ENCODE measurements at places on chromosomes 13 and 19. TPM values are rescaled to one million over a fixed set of nuclear protein-coding genes. Genes with fewer than 3 reads are reported as not detected.

FFAR3 gene
- total RNA-seq: 2.4 TPM

BABAM1 gene
- 109 TPM for total RNA-seq

EDDM13 gene
- 0.30 TPM for total RNA-seq

GDF15 gene
- total RNA-seq: not detected

ICAM4 gene
- total RNA-seq: 0.23 TPM

EID2B gene
- total RNA-seq: 3.5 TPM

CRX gene
- not detected for total RNA-seq

FGF21 gene
- not detected for total RNA-seq

KLF1 gene
- 0.37 TPM for total RNA-seq

COL5A3 gene
- total RNA-seq: 0.77 TPM

RPL18A gene
- total RNA-seq: 3,329 TPM

FUT6 gene
- not detected for total RNA-seq

- peaks cover 3% of the 10 kb centered on the region for H3K4me1 ChIP-seq
- H3K4me3 ChIP-seq: no peak overlapping the region
- H3K36me3 ChIP-seq: no peaks in the 10 kb centered on the region
- DNase-seq: peak; percentile 63
- H3K27me3 ChIP-seq: peaks cover 3% of the 10 kb centered on the region
Measured at GRCh38 chr19:1465191-1466016, 13.6 kb downstream of the C19orf25 start.

GRCh38 chr13:50685491-50685890 is 158.0 kb downstream of the DLEU7 start:
- H3K4me3 ChIP-seq: no peak overlapping the region
- DNase-seq: no peak
- no peak overlapping the region for H3K27ac ChIP-seq
- peaks cover 10% of the 10 kb centered on the region for H3K4me1 ChIP-seq
- no peaks in the 10 kb centered on the region for H3K36me3 ChIP-seq
- H3K27me3 ChIP-seq: no peaks in the 10 kb centered on the region

DNA sequence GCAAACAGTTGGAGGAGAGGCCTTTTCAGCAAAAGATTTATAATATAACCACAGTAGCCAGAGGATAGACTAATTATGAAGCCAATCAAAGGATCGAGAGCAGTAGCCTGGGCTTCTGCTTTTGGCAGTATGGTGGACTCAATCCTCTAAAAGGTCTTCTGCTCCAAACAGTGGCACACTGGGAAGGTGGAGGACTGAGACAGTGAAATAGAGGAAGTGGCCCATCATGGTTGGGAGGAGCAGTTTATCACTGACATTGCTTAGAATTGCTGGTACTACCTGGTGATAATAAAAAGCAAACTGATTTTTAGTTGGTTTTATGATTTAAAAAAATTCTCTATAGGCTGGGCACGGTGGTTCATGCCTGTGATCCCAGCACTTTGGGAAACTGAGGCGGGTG is 20.9 kb upstream of the PLAUR start:
- H3K4me3 ChIP-seq: no peak overlapping the region
- no peak overlapping the region for H3K27ac ChIP-seq
- H3K27me3 ChIP-seq: no peaks in the 10 kb centered on the region
- no peak for DNase-seq
- peaks cover 4% of the 10 kb centered on the region for H3K4me1 ChIP-seq
- H3K36me3 ChIP-seq: peaks cover 3% of the 10 kb centered on the region

GRCh38 chr13:95763601-95764000 is 86.7 kb downstream of the DNAJC3 start:
- H3K36me3 ChIP-seq: peaks cover 17% of the 10 kb centered on the region
- H3K27me3 ChIP-seq: no peaks in the 10 kb centered on the region
- no peak overlapping the region for H3K4me3 ChIP-seq
- H3K4me1 ChIP-seq: no peaks in the 10 kb centered on the region

DNA sequence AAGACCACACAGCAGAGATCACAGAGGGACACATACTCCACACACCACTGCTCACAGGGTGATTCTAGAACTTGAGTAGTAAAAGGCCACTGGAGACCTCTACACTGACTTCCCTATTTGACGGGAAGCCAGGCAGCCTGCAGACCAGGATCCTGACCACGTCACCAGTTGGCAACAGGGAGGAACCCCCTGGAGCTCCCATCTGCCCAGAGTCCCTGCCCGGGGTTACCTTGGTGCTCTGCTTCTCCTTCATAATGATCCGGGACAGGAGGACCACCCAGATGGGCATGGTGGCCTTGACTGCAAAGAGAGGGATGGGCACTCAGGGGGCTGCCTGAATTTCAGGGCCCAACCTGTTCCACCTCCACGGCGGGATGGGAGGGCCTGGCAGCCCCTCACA is 932 bp downstream of the SLC35E1 start:
- no peaks in the 10 kb centered on the region for H3K27me3 ChIP-seq
- H3K27ac ChIP-seq: peak overlapping the region; percentile 79
- peak overlapping the region; percentile 96 for H3K4me3 ChIP-seq
- peaks cover 61% of the 10 kb centered on the region for H3K36me3 ChIP-seq

- no peak overlapping the region for H3K4me3 ChIP-seq
- no peaks in the 10 kb centered on the region for H3K36me3 ChIP-seq
- no peak overlapping the region for H3K27ac ChIP-seq
- no peak for DNase-seq
- peaks cover 14% of the 10 kb centered on the region for H3K27me3 ChIP-seq
Measured at GRCh38 chr13:23427342-23427843, 6.1 kb downstream of the SACS start.

DNA sequence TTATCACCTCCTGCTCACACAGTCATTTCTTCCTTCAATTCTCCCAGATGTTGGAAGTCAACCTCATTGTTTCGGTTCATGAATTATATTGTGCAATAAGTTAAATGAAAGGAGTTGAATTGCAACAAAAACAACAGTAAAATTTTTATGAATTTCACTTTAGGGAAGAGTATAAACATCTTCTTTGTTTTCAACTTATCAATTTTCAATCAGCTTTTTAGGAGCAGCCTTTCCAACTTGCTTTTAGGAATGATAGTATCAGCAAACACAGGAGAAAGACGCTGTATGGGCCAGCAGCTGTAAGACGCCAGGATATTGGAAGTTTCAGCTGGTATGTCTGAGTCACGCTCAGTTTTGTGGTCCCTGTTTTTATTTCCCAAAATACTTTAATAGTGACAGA is 132.5 kb upstream of the ARGLU1 start:
- no peak overlapping the region for H3K27ac ChIP-seq
- H3K36me3 ChIP-seq: no peaks in the 10 kb centered on the region
- peaks cover 4% of the 10 kb centered on the region for H3K27me3 ChIP-seq
- DNase-seq: no peak

GRCh38 chr13:42420304-42420703 is 148.4 kb downstream of the AKAP11 start:
- peaks cover 33% of the 10 kb centered on the region for H3K4me1 ChIP-seq
- H3K4me3 ChIP-seq: no peak overlapping the region
- no peak overlapping the region for H3K27ac ChIP-seq
- DNase-seq: peak; percentile 77
- H3K27me3 ChIP-seq: no peaks in the 10 kb centered on the region

DNA sequence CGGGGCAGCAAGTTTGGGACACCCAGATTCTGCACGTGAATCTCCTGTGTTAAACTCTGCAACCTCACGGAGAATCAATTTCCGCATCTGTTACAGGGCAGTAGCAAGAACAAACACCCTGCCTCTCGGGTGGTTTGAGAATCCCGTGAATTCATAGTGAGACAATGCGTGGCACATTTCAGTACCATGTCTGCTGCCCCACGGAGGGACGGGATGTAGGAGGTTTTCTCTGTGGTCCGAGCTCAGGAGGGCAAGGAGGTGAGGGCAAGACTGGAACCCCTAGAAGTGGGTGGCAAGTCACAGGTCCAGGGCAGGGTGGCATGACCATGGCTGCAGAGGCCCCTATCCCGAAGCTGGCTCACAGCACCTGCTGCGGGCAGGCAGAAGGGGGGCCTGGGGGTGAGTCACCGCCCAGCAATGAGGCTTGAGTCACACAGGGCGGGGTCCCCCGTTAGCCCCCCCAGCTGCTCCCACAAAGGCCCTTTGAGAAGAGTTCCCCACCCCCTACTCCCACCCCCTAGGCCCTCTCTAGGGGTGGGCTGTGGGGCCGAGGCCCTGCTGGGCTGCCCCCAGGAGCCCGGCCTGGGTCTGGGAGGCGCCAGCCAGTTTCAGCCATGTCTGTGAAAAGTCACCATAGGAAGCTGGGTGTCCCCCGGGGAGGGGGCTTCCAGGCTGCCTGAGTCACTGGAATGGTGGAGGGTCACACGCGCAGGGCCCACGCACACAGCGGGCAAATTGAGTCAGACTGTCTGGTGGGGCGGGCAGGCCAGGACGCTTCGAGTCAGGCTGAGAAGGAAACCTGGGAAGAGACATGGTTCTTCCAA is 25.8 kb upstream of the NANOS3 start:
- no peaks in the 10 kb centered on the region for H3K27me3 ChIP-seq
- peak overlapping the region; percentile 61 for H3K4me3 ChIP-seq
- H3K4me1 ChIP-seq: peaks cover 25% of the 10 kb centered on the region
- H3K27ac ChIP-seq: peak overlapping the region; percentile 85
- DNase-seq: peak; percentile 71

- peaks cover 13% of the 10 kb centered on the region for H3K36me3 ChIP-seq
- peak overlapping the region; percentile 51 for H3K27ac ChIP-seq
- H3K4me1 ChIP-seq: peaks cover 16% of the 10 kb centered on the region
- peak; percentile 38 for DNase-seq
- H3K4me3 ChIP-seq: peak overlapping the region; percentile 100
Measured at GRCh38 chr19:12891553-12892021, 627 bp downstream of the GCDH start.

GRCh38 chr13:91146601-91147000 is 200.9 kb upstream of the MIR17HG start:
- H3K27ac ChIP-seq: no peak overlapping the region
- H3K4me1 ChIP-seq: no peaks in the 10 kb centered on the region
- peaks cover 5% of the 10 kb centered on the region for H3K27me3 ChIP-seq
- no peak overlapping the region for H3K4me3 ChIP-seq
